ENCODE measurements at places on chromosomes 12 and 14.

DNA sequence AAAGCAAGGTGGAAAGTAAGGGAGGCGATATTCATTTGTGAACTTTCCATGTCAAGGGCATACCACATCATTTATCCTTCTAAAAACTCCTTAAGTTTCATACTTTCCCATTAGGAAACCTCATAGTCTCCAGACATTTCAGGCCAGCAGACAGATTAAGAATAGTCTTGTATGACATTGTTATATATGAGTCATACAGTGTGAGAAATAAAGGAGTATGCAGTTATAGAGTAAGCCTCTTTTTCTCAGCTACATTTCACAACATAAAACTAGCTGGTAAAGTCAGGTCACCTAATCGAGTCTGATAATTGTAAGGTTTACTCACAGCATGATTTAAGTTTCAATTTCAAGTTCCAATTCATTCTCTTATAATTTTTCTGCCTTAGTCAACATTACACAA is 164.3 kb downstream of the GRIP1 start:
- DNase-seq: no peak

DNA sequence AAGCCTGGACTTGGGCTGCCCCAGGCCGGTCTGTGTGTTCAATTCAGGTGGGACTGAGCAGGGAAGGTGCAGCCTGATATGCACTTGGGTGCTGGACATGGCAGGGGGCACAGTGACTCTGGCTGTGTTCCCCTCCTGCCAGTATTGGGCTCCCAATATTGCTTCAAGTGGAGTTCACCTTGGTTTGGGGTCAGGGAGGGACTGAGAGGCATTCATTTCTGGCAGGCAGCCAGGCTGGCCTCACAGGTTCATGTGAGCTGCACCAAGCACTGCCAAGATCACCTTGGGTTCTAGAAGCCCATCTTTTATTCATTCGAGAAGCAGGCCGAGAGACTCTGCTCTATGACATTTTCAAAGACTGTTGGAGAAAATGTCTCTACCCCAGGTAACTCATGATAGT is 245.0 kb downstream of the CHST11 start:
- DNase-seq: no peak

DNA sequence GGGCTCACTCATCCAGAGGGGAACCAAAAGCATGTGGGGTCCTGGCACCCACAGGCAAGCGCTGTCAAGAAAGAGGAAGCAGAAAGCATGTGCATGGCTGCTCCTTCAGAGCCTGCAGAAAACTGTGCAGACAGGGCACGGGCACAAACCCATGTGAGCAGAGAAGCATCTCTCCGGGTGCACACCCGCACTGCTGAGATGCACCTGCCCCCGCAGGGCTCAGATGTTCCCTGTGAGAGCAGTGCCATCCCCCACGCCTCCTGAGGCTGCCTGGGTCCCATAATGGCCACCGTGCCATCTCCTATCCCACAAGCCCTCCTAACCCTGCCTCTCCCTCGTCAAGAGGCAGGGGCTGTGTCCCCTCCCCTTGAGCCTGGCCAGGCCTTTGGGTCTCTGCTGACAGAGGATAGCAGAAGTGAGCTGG is 32.3 kb upstream of the INF2 start:
- no peak for DNase-seq

GRCh38 chr12:94779485-94779884 is 129.1 kb upstream of the TMCC3 start:
- DNase-seq: no peak

DNA sequence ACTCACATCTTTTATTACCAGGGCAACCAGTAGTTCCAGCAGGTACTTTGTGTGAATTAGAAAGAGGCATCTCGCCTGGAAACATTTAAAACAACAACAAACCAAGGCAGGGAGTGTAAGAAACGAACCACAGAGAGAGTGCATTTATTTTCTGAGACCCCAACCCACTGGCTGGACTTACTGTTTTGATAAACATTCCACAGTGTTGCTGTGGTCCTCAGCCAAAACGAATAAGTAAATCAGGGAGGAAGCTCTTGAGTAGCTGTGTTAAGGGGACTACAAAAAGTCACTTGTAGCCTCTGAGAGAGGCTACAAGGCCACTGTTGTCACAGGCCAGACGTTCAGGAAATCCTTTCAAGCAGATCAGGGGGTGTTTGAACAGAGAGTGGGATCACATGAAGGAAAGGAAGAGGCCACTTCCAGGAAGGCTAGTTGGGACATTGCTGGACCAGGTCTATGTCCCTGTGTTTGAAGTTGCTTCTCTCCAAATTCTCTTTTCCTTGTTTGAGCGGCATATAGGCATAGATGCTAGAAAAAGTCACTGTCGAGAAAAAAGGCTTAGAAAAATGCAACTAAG is 33.8 kb downstream of the DMAC2L start:
- DNase-seq: no peak

DNA sequence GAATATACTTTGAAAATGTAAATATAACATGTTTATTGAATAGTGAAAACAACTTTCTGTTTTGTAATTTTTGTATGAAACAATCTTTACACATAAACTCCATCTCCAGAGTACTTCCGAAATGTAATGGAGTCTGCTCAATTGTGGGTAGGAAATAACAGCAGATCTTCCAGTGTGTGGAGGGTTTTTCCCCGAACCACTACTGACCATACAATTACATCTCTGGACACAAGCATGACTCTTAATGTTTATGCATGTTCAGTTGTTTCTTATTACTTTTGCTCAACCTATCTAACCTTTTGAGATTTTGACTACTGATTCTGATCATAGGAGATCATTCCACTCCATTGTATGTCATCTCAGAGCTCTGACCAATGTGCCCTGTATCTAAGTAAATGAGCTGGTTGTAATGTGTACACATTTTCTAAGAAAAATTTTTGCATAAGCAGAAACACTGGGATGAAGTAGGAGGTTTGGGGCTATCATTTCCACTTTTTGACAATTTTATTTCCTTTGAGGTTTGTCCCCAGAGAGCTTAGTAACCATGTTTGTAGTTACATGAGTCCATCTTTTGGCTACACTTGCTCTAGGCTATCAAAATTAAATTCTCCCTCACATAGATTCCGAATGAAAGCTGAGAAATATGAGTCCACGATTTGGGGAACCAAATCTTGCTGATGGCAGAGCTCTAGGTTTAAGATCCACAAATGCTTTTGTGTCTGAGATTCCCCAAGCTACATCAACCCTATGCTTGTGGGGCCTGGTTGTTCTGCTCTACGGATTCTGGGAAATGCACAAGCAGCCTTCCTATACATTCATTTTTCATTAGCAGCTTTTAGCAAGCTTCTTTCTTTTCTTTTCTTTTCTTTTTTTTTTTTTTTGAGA is 21.4 kb upstream of the CLEC4D start:
- no peak for DNase-seq

DNA sequence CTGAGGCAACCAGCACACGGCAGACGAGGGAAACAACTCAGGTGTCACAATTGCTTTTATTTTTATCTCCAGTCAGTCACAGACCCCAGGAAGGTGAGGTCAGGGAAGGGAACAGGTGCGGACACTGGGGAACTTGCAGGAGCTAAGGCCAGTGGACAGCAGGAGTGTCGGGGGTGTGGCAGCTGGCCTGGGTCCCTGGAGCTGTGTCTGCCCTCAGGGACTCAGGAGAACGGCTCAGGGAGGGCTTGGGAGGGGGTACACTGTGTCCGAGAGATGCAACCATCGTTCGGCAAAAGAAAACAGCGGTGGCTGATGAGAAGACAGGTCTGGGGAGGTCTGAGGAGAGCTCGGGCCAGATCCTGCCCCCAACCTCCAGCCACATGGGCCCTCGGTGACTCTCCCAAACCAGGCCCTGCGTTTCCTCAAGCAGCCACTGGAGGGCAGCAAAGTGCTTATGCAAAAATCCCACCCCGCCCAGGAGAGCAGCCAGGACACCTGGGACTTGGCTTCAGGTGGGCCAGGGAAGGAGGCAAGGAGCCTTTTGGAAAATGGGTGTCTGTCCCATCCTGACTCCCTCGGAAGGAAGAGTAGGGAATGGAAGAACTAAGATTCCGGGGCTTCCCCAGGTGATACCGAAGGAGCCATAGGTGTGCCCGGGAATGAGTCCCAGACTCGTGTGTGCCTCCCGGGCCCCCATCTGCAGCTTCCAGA is 24.1 kb upstream of the BCDIN3D start:
- peak; percentile 59 for DNase-seq

DNA sequence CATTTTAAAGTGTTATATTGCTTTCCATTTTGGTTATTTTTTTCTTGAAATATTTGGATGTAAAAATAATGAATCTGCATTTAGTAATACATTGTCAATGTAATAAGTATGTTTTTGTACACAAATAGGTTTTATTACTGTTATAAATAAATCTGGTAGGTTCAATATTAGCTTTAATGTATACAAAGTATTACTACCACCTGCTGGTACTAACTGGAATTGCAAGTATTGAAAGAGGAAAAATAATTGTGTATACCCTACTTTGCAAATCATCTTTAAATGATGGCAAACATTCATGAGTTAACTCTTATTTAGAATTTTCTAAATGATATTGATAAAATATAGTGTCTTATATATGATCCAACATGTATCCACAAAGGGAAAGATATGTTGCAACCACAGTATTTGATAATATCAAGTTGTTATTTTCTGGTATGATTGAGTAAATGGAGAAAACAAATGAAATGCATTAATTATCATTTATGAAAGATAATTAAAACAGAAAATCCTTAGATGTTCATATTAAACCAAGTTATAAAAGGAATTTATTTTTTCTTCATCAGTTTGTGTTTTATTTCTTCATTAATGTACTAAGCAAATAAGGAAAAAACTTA is 3.2 kb downstream of the OR4K2 start:
- no peak for DNase-seq

- no peak for DNase-seq
These were observed 47.0 kb upstream of the LGR5 start for GRCh38 chr12:71392521-71393145.

DNA sequence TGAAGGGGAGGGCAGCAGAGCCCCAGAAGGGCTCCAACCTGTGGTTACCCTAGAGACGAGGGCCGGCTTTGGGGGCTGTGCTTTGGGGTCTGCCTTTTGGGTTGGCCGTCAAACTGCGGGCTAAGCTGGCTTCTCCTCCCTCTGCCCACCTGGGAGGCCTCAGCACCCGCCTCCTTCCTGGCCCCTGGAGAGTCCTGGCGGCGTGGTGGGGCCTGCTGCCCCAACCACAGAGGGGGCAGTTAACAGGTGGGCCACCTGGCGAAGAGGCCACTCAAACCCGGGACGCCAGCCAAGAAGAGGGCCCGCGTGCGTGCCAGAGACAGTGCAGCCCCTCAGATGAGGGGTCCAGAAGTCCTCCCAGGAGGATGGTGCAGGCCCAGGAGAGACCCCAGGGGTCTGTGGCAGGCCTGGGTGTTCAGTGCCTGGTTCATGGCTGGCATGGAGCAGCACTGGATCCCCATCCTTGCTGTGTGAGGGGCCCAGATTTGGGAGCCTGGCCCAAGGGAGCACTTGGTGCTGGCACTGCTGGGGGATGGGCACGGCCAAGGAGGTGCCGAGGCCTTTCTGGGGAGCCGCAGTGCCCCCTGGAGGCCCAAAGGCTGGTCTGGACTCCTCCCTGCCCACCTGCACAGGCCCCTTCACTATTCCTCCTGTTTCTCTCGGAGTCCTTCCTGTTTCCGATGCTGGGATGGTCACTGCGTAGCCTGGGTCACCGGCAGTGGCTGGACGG is 48.8 kb downstream of the LRCOL1 start:
- no peak for DNase-seq

- no peak for DNase-seq
These were observed 31.7 kb upstream of the SLC38A2 start for GRCh38 chr12:46404225-46404631.

DNA sequence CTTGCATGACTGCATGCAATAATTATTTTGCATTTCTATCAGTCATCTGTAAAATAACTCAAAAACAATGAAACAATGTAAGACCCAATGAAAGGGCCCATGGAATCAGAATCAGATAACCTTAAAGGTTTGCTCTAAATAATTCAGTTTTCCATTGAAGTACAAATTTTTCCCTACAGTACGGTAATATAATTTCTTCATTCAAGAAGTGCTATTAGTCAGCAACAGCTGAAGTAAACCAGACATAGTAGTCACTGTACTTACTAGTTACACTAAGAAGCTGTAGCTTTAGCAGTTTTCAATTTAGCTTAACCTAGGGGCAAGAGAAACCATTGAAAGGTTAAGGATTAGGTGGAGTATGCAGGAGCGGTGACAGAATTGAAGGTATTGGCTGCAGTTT is 43.5 kb downstream of the BCAT1 start:
- DNase-seq: no peak

GRCh38 chr12:71266606-71267005 is 108.8 kb upstream of the TSPAN8 start:
- no peak for DNase-seq

DNA sequence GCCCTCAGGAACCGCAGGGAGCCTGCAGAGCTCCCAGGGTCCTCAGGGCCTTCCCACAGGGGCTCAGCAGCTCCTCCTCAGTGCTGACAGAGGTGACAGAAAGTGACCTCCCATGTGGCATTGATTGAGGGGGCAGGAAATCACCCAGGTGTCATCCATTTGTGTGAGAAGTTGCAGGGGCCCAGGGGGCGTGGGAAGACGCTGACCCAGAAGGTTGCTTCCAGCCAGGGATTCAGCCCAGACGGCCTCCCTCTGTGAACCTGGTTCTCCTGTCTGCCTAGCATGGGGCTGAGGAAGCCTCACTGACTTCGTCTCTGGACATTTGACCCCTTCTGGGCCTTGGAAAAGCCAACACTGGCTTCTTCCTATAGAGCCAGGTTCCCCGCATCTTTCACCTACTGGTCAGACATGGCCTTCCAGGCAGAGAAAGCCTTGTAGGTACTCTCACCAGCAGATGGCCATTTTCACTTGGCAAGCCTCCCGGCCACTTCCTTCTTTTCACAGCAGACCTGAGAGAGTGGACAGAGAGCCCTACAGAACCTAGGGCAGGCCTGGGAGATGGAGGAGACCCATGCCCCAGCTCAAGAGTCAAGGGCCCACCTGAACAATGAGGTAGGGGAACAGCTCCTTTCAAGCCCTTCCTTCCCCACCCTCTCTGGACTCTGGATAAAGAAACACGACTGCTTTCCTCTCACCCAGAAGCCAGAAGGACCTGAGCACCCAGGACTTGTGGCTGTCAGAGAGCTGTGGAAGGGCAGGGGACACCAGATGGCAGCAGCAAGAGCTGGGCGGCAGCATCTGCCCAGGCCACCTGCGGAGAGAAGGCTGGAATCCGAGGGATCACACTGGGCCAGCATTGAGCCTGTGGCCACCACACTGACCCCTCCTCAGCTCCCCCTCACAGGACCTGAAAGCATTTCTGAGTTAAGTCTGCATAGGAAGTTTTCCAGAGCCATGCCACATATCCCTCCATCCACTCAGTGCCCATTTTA is 377.8 kb downstream of the DPF3 start:
- no peak for DNase-seq

- no peak for DNase-seq
These were observed 67.1 kb upstream of the GZMB start for GRCh38 chr14:24701062-24701461.
